Upper lobe of right lung (tissue), 1 donor: ENCODE measurements at places on chromosomes 3 and 15. TPM values are rescaled to one million over a fixed set of nuclear protein-coding genes. Genes with fewer than 3 reads are reported as not detected.

The GPX1 gene
- 415 TPM for total RNA-seq

The UROC1 gene
- not detected for total RNA-seq

The CASR gene
- total RNA-seq: 0.20 TPM

The ANKRD34C gene
- not detected for total RNA-seq

The BOC gene
- total RNA-seq: 6.1 TPM

The CLCN2 gene
- 3.8 TPM for total RNA-seq

The ARL6 gene
- total RNA-seq: 10.1 TPM

The SCN5A gene
- 0.58 TPM for total RNA-seq

The BFSP2 gene
- not detected for total RNA-seq

The MYO5C gene
- 80.0 TPM for total RNA-seq

The EIF3J gene
- total RNA-seq: 52.9 TPM

The GASK1A gene
- total RNA-seq: 3.9 TPM

The RPL15 gene
- 1,404 TPM for total RNA-seq

The SLC22A14 gene
- 0.20 TPM for total RNA-seq

The RNF7 gene
- 68.6 TPM for total RNA-seq

The OCA2 gene
- 0.55 TPM for total RNA-seq

The FEZF2 gene
- total RNA-seq: not detected

The AP3B2 gene
- total RNA-seq: 3.8 TPM

The CD200R1 gene
- total RNA-seq: 1.9 TPM

The GP5 gene
- 0.26 TPM for total RNA-seq

The SPTSSB gene
- not detected for total RNA-seq

The TGM5 gene
- not detected for total RNA-seq

The PDZRN3 gene
- total RNA-seq: 23.9 TPM

The CRABP1 gene
- total RNA-seq: not detected

The ANKUB1 gene
- total RNA-seq: not detected

The ANKRD28 gene
- 50.3 TPM for total RNA-seq

The EFL1 gene
- 13.8 TPM for total RNA-seq

The GATA2 gene
- total RNA-seq: 86.6 TPM

The CTDSPL2 gene
- 34.1 TPM for total RNA-seq

The CACNA2D2 gene
- 119 TPM for total RNA-seq

The HYKK gene
- 4.1 TPM for total RNA-seq

The PRC1 gene
- total RNA-seq: 4.6 TPM

The C3orf20 gene
- 0.14 TPM for total RNA-seq

The RTP1 gene
- total RNA-seq: not detected

The NR1D2 gene
- total RNA-seq: 62.1 TPM

The ABCF3 gene
- total RNA-seq: 60.9 TPM

The LDHAL6B gene
- total RNA-seq: not detected

The ISLR gene
- 40.6 TPM for total RNA-seq

The VEPH1 gene
- total RNA-seq: 139 TPM

The SYNM gene
- 19.5 TPM for total RNA-seq

The RPS17 gene
- total RNA-seq: 1,176 TPM
